ENCODE measurements at places on chromosomes 12 and 14.

- DNase-seq: no peak
These were observed 307.6 kb downstream of the RAD51B start for GRCh38 chr14:68127166-68127565.

GRCh38 chr14:24238527-24239037, 3.8 kb downstream of the TINF2 start:
- no peak for DNase-seq

GRCh38 chr14:55581342-55581771, 1.4 kb downstream of the KTN1 start:
- no peak for DNase-seq

- no peak for DNase-seq
These were observed 51.2 kb upstream of the PCED1B start for GRCh38 chr12:47028186-47028585.

GRCh38 chr12:14326699-14327098, 38.8 kb upstream of the ATF7IP start:
- DNase-seq: no peak
